ENCODE measurements at places on chromosomes 7 and 10.

- DNase-seq: no peak
These were observed 12.2 kb downstream of the CLRN3 start for GRCh38 chr10:127880557-127880956.

- no peak for DNase-seq
These were observed 151.5 kb upstream of the KLF6 start for GRCh38 chr10:3936422-3937040.

DNA sequence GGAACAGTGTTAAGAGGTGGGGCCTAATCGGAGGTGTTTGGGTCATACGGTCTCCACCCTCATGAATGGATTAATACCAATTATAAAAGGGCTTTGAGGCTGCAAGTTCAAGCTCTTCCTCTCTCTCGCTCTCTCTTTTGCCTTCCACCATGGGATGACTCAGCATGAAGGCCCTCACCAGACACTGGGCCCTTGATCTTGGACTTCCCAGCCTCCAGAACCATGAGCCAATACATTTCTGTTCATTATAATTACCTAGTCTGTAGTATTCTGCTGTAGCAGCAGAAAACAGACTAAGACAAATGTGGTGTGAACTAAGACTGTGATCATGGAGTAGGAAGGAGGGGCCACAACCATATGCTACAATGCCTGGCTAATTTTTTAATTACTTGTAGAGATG lies 7.7 kb downstream of the AIFM2 start:
- no peak for DNase-seq

- no peak for DNase-seq
These were observed 10.3 kb downstream of the FAM3C start for GRCh38 chr7:121385800-121386179.

GRCh38 chr10:87983716-87984115 lies 120.3 kb downstream of the PTEN start:
- DNase-seq: no peak

GRCh38 chr7:35420656-35421055 lies 166.8 kb upstream of the TBX20 start:
- DNase-seq: no peak

- DNase-seq: no peak
These were observed 14.2 kb downstream of the INSYN2A start for GRCh38 chr10:127182161-127182560.

GRCh38 chr10:84783386-84783785 lies 455.0 kb downstream of the CCSER2 start:
- DNase-seq: no peak

- DNase-seq: no peak
These were observed 8.5 kb downstream of the LRRC18 start for GRCh38 chr10:48931188-48931587.

- no peak for DNase-seq
These were observed 11.2 kb downstream of the RBM20 start for GRCh38 chr10:110655320-110655719.

- DNase-seq: no peak
These were observed 330.6 kb downstream of the PTPRN2 start for GRCh38 chr7:158257001-158257400.

DNA sequence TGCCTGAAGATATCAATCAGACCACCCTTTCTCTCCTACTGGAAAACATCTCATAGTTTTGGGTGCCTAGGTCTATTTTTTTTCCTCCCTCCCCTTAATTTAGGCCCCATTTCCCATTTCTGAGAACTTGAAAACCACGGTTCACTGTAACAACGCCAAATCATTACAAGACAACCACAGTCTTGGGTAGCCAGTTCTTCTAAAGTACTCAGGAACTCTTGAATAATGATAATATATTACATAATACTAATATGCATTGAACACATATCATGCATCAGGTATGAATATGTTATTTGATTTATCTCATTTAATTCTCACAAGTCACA lies 185.1 kb upstream of the ADO start:
- DNase-seq: no peak
